A673 (cell line): ENCODE measurements at places on chromosomes 1 and 21.

- DNase-seq = no peak
Observed at GRCh38 chr1:245441689-245442088, 286.9 kb downstream of the KIF26B start.

GRCh38 chr1:157312082-157312812, 174.1 kb upstream of the ETV3 start:
- DNase-seq = peak; percentile 3

DNA sequence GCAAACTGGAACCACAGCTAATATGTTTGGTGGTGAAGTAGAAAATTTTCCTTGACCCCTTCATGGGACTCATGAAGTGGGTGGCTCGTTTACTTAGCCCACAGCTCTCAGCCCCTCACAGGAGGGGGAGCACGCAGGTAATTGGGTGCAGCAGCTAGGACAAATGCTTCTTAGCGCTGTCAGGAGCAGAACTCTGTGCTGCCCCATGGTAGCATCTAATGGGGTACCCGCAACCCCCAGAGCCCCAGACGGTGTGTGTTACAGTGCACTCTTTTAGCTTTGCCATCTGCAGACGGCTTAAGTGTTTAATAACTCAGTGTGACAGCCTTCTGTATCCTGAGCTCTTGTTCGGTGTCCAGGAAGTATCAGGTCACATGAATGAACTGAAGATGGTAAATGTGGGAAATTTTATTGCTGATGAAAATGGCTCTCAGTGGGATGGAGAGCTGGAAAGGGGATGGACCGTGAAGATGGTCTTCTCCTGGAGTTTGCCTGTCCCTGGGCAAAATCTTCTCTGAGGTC, 189.6 kb upstream of the ZRANB2 start:
- no peak for DNase-seq

DNA sequence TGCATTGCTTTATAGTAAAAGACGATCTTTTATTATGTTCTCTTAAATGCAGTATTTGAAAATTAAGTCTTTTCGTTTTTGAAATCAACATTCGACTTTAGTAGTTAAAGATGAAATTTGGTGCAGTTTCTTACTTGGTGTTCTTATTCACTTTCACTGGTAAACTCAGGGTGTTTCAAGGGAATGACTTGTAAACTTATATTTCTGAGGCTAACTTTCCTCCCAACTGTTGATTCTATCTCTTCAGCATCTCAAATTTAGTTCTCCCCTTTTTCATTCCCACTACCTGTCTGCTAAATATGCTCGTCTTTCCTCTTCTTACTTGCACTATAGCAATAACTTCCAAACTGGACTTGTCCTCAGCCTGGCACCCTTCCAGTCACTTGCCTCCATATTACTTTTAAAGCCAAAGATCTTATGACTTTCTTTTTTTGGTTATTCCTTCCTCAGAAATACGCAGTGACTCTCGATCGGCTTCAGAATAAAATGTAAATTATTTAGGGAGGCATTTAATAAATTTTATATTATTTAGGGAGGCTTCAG, 988 bp downstream of the SLC35A3 start:
- DNase-seq = peak; percentile 20

DNA sequence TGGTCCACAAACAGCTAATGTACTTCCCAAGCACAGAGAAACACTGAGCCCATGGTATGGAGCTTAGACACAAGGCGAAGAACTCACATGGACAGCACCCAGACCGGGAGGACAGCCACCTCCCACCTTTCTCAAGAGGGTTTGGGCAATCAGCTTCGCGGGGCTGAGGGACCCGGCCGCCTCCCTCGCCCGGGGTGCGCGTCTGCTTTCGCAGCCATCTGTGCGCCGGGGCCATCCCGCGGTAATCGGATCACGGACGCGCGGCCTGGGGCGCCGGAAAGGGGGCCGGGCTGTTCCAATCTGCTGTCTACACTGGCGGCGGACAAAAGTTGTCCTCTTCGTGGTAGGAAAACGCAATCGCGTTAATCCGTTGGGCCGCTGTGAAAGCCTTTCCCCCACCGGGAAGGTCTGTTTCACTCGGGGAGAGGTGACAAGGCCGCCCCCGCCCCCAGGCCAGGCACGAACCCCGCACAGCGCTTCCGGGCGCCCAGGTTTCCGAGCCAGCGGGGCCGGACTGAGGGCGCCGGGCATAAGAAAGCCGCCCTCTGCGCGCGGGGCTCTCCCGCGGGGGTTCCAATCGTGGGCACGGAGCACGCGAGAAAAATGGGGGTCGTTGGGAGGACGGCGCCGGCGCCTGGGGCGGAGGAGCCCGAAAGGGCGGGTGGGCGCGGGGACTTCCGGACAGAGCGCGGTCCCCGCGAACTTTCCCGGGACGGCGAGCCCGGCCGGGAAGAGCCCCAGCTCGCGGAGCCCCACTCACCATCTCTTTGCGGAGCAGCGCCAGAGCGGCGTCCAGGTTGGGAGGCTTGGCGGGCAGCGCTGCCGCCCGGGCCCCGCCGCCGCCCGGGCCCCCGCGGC, 664 bp downstream of the FAM89A start:
- DNase-seq = peak; percentile 51

DNA sequence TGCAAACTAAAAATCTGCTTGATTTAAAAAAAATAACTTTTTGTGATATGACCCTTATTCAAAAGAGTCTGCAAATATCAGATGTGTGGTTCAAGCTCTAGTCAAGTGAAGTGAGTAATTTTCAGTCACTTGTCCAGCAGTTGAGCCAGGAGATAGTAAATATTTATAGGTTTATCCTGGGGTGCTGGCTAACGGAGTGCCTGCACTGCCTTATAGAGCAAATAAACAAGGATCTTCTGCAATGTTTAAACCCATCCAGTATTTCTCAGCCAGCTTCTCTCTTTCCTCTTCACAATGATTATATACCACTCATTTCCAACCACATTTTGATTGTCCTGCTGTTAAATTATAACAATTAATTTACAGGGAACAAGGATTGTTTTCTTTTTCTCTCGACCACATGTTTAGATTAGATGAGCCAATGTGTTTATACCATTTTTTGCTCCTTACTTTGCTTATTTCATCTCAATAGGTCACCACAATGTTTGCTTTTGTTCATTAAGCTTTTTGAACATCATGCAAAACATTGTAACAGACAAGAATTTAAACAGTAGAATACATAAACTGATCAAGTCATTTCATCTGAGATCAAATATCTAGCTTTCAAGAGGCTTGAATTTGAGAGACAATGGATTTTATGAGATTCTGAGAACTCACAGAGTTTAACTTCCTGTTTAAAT, 60.3 kb upstream of the GREM2 start:
- DNase-seq = no peak

GRCh38 chr1:109470245-109470644, 3.9 kb downstream of the SYPL2 start:
- no peak for DNase-seq

DNA sequence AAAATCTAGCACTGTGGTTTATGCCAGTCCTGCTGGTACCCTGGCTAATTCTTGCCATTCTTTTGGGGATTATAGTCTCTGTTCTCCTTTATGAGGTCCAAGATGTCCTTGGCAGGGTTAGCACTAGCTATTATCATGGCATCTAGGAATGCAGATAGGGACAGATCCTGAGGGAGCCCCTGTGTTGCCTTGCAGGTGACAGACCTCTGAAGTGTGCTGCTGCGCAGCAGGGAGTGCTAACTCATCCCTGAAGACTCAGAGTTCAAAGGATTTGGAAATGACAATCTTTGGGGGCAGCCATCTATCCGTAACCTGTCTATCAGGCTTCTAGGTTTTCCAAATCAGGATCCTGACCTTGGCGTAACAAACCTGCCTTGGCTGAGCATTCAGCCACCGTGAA, 16.3 kb downstream of the ZFYVE9 start:
- no peak for DNase-seq

- DNase-seq = no peak
Observed at GRCh38 chr1:238764779-238765178, 621.6 kb upstream of the CHRM3 start.

GRCh38 chr1:188444526-188444925, 1615.8 kb downstream of the PLA2G4A start:
- DNase-seq = no peak

- DNase-seq = no peak
Observed at GRCh38 chr1:177558372-177558771, 387.6 kb downstream of the BRINP2 start.

DNA sequence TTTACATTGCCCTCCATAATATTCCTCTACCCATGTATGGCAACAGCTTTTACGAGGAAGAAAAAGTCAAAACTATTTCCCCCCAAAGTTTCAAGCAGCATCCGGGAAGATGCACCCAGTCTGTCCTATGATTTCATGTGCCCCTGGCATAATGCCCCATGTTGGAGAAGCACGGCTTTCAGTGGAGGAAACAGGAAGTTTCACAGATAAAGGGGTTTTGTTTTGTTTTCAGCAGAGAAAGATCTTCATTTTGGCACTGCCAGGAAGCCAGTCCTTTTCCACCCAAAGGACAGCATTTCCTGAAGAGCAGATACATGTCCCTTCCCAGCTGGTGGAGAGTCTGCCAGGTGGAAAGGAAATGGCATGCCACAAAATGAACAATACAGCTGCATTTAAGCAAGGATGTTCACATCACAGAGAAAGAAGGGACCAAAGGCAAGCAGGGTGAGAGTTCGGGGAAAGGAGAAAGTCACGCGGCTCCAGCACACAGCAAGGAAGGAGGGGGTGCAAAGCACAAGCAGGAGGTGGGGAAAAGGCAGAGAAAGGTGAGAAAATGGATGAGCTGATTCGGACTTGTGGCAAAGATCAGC, 95.3 kb upstream of the HIVEP3 start:
- peak; percentile 23 for DNase-seq

DNA sequence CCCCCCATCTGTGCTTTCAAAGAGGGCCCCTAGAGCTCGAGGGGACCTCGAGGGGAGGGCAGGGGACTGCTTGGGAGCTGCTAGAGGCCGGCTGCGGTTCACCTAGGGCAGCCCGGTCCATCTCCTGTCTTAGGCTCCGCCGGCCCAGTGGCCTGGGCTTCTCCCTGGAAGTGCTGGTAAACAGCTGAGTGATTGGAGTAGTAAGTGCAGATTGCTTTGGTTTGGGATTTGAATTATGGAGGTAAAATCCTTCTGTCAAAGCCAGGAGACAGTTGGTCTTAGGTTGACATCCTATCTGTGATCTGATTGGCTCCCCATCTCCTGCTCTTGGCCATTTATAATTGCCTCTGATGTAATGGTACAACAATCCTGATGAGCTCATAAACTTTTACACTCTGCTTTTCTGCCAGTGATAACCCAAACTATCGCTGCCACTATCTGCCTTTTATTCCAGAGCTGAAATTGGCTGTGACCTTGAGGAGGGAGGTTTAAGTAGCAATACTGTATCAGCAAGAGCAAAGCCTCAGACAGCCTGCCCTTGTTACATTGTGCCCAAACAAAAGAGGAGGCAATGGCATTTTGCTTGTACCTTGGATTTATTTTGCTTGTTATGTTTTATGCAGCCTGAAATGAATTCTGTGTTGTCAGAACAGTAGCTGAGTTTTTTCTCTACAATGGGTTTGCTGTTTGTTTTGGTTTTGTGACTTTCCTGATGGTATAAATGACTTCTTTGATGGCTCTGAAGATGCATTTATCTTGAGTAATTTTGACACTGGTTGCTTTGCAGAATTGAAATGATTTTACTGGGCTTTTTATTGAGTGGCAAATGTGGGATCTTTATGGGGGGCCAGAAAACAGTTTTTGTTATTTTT, 2.4 kb downstream of the ARID1A start:
- peak; percentile 88 for DNase-seq

DNA sequence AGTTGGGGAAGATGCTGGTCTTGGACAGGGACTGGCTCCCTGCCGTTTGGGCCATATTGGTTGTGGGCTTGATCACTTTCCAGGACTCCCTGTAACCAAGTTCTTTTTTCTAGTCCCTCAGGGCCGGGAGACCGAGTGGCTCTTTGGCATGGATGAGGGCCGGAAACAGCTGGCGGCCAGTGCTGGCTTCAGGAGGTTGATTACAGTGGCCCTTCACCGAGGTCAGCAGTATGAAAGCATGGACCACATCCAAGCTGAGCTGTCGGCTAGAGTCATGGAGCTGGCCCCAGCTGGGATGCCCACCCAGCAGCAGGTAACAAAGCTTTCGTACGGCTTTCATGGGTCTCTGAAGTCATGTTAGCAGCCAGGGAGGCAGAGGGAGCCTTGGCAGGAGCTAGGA, 4.3 kb downstream of the METTL13 start:
- no peak for DNase-seq

- DNase-seq = peak; percentile 41
Observed at GRCh38 chr1:31704271-31705079, 658 bp upstream of the COL16A1 start.

GRCh38 chr1:65267683-65268082, 41.7 kb upstream of the DNAJC6 start:
- DNase-seq = no peak

GRCh38 chr1:8989821-8990220, 36.4 kb downstream of the SLC2A7 start:
- DNase-seq = no peak

DNA sequence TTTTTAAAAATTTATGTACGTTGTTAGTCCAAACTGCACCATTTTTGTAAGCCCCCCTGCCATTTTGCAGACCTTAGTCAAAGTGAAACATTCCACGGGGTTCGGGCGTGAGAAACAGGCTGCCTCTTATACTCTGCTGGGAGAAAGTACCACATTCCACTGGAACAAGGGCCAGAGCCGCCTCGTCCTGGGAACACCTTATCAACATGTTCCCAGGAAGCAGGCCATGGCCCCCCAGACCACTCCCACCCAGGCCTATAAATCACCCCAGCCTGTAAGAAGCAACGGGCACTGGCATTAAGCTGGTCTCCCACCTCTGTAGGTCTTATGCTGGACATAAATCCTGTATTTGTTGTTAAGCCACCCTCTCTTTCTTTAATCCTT, 854 bp upstream of the ZRANB2 start:
- no peak for DNase-seq

DNA sequence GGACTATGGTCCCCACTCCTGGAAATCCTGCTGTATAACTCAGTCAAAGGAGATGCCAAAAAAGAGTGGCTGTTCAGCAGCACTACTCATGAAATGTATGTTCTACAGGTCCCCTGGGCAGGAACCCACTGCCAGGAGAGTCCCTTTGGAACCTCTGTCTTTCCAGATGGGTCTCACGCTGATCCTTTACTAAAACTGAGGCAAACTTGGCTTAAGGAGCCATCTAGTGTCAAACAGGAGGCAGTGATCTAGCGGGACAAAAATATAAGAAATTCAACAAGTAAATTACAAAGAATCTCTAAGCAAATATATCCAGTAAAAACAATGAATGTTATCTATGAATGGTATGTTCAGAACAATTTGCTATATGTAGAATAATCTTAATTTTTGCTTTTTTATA, 80.5 kb upstream of the PRMT6 start:
- peak; percentile 49 for DNase-seq

GRCh38 chr1:98813738-98814309, 152.3 kb downstream of the SNX7 start:
- no peak for DNase-seq

- no peak for DNase-seq
Observed at GRCh38 chr1:50796272-50796671, 163.8 kb downstream of the FAF1 start.
